ENCODE measurements at places on chromosomes 16 and 17.

DNA sequence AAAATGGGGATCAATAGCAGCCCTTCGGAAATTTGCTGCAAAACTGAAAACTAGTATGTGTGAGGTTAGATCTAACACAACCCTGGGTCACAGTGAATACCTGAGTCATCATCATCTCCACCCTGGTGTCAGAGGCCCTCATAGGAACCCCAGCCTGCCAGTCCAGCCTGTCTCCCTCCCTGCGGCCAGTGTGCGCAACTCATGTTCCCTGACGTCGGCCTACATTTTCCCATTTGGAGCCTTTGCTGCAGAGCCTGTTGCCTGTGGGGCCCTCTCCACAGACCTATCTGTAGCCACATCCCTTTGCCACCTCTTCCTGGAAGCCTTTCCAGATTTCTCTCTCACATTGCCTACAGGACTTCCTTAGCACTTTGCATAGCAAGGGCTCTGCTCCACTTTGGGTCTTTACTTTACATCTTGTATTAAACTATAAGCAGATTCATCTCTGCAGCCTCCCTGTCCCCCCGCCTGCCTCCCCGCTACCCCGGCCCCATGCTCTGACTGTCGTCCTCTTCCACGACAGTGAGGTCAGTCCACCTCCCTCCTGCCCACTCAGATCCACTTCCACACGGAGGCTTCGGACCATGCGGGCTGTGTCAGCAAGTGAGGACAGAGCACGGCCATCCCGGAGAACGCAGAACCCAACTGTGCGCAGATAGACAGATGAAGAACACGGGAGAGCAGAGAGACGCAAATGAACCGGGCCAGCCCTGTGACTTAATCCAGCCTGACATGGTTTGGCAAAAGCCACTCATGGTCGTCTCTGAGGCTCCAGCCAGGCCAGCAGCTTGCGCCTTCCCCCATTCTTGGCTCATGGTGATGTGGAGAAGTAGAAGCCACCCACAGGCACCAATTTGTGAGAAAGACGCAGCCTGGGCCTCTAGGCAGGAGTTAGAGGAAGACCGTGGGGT lies 31.0 kb downstream of the NGFR start:
- no peak for DNase-seq

DNA sequence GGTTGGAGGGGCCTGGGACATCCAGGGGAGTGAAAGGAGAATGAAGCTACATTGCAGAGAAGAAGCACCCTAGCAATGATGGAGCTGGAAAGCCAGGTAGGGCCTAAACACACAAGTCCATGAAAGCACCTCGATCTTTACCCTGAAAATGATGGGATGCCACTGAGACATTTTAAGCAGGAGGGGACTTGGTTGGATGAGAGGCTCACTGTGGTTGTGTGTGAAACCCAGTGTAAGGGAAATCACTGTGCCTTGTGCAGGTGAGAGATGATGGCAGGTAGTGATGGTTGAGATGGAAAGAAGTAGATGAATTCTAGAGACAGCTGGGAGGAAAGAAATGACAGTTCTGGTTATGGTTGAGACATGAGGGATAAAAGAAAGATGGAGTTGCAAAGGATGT lies 132.9 kb upstream of the CACNG3 start:
- no peak for DNase-seq

DNA sequence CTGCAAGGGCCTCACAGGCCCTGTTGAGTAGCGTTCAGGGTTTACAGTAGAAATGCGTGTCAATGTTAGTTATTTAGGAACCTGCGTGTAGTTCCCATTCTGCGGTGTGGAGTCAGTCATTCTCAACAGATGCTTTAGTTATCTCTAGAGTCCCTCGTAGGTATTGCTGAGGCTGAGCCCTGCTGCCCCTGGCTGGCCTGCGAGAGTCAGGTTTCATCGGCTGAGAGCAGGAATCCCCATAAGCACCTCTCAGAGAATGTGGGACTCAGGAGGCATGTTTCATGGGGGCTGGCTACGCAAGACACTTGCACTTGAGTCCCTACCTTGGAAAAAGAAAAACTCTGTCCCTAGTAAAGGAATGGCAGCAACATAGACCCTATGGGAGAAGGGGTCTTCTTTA lies 347.5 kb upstream of the ASIC2 start:
- DNase-seq: no peak

DNA sequence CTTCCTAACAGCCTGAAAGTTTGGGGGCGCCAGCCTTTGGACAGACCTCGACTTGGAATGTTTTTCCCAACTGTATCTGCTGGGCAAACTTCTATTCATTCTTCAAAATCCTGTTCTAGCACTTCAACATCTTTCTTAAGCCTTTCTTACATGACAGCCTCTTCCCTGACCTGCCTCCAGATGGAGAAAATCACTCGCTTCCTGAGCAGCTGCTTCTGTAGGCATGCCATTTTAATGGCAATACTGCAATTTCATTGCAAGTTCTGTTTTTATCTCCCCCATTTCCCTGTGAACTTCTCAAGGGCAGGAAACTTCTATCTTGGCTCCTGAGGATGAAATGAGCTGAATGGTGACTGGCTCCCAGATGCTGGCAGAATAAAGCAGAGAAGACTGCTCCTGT lies 128.8 kb upstream of the ASIC2 start:
- DNase-seq: no peak

- DNase-seq: no peak
Measured at GRCh38 chr17:4711661-4712181, 1.3 kb downstream of the ARRB2 start.
